ENCODE measurements at places on chromosomes 16 and 17.

GRCh38 chr16:68644715-68645493 lies at the start of gene CDH3:
Gene CDH3, plus strand, starts transcription at chr16:68645310. Its CDS starts 70 bp downstream, at chr16:68645380.
- DNase-seq: no peak

DNA sequence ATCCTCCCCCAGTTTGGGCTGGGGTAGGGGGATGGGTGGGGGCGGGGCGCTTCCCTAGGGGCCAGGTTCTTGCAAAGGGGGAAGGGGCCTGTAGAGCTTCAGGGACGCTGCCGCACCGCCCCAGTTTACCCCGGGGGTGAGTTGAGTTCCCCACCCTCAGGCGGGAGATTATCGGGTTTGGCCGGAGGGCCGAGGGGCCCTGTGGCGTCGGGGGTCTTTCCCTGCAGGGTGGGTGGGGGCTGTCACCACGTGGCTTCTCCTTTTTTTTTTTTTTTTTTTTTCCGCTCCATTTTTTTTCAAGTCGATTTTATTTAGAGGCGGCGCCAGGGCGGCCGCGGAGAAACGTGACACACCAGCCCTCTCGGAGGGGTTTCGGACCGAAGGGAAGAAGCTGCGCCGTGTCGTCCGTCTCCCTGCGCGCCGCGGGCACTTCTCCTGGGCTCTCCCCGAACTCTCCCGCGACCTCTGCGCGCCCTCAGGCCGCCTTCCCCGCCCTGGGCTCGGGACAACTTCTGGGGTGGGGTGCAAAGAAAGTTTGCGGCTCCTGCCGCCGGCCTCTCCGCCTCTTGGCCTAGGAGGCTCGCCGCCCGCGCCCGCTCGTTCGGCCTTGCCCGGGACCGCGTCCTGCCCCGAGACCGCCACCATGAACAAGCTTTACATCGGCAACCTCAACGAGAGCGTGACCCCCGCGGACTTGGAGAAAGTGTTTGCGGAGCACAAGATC lies at the start of gene IGF2BP1:
TSS of gene IGF2BP1 (plus strand) at position 283 of the 724 bp plus-strand sequence. CDS start at position 644, 361 bp downstream.
- DNase-seq: no peak

- DNase-seq: no peak
Observed at GRCh38 chr17:16882243-16882925, 89.5 kb downstream of the TNFRSF13B start.

GRCh38 chr17:45270828-45271418 lies 9.0 kb upstream of the SPATA32 start:
- no peak for DNase-seq

DNA sequence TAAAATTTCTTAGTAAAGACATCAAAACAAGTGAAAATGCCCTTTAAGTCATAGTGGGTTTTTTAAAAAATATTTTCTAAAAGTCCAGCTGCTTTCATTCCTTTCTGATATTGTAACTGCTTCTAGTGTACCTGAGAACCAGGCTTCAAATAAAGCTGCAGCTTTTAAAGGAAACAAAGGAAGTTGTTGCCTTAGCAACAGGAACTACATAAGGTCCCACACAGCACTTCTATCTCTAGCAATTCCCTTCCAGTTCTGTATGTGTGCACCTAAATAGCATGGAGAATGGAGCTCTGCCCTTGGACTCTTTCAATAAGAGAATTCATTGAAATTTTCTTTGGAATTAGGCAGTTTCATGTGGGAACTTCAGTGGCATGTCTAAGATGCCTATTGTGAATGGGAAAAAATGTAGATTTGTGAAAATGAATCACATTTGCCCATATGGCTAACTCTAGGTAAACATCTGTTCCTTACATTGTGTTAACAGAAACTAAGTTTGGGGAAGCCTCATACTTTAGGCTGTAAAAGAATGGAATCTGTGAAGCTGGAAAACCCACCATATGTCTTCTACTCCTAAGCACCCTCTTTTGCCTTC lies 206.4 kb downstream of the KIF2B start:
- DNase-seq: no peak

GRCh38 chr17:14305785-14306496 lies 5.1 kb downstream of the HS3ST3B1 start:
- DNase-seq: no peak

DNA sequence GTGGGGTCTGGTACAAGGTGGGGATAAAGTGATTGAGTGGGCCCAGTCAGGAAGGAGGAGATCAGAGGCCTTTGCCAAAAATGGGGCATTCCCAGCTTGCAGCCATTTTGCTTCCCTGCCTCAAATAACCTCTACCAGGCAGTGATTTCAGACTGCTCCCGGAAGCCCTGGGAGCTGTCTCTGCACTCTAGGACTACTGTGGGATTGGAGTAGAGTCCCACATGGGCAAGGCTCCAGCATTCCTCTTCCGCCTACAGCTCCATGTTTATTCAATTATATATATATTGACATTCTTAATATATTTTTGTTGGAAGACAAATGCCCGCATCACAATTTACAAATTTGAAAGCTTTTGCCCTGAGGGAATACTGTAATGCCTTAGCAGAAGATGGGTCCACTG lies 13.5 kb downstream of the SUPT6H start:
- DNase-seq: no peak

GRCh38 chr17:29844339-29845048 lies 85.5 kb downstream of the SSH2 start:
- DNase-seq: no peak

DNA sequence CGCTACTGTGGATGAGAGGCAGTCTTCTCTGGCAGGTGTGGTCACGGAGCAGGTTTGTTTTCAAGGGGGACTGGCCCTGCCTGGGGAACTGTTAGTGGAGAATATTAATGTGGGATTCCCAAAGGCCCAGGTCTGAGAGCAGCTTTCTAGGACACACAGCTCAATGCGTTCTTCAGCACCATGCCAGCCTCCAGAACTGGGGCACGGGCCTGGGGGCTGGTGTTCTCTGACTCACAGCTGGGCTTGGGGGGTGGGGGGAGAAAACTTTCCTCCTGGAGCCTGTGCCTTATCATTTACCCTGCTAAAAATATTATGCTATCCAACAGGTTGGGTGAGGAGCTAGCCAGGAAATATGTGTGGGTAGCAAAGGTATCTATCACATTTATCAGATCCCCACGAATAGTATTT lies 13.5 kb upstream of the LHX1 start:
- no peak for DNase-seq

DNA sequence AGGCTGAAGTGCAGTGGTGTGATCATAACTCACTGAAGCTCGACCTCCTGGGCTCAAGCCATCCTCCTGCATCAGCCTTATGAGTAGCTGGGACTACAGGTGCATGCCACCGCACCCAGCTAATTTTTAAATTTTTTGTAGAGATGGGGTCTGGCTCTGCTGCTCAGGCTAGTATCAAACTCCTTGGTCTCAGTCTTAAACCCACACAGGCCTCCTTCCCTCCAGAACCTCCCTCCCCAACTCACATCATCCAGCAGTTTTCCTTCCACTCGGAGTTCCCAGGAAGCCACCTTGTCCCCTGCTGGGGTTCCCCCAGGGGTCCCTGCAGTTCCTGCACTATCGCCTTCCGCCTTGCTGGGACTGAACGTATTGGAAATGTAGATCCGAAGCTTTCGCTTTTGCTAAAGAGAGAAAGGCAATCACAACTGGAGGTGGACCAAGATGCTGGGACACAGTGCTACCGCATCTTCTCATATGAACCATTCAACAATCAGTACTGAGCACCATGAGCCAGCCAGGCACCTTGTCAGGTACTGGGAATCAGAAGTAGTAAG lies 7.2 kb downstream of the SMARCD2 start:
- no peak for DNase-seq

GRCh38 chr17:1186214-1186820 lies 6.5 kb upstream of the ABR start:
- DNase-seq: no peak

GRCh38 chr17:67629971-67630320 lies 87.8 kb upstream of the NOL11 start:
- no peak for DNase-seq

DNA sequence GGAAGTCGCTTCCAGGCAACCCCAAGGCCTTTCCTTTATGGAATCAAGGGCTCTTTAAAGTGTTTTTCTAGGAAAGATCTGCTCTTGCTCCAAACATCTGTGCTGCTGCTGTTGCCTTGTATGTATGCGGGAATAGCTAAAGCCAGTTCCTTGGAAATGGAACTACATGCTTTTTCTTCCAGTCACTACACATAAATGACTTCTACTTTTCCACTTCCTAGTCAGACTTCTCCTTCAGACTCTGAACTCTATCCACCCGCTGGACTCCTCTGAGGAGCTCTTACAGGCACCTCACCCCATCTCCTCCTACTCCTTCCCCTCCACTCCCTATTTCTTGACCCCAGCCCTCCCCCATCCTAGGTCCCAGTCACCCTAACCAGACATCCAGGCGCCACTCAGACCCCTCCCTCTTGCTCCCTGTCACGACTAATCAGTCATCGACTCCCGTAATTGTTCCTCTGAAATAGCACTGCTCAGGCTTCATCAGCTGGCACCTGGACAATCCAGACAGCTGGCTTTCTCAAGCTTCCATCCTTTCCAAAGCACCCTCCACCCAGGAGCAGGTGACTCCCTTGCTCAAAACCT lies 15.0 kb upstream of the PEMT start:
- DNase-seq: no peak

DNA sequence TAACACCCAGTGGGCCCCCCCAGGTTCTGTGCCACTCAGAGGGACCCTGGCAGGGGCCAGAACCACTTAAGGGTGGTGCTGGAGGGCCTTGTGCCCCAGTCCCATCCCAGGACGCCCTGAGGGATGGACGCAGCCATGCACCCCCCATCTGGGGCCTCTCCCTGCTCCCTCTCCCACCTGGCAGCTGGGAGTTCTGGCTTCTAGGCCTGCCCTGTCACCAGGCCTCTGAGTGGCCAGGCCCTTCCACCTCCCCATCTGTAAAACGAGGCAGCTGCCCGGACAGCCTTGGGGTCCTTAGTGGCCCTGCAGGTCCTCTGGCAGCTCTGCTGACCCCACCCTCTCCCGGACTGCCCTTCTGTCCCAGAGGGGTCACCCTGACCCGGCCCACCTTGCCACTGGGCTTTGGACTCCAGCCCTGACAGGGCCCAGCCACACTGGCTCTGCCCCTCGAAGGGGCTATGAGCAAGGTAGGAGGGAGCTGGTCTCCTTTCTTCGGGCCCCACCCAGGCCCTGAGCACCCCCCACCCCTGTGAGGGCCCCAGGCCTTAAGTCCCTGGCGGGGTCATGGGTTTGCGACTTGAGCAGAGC lies 12.3 kb downstream of the PAM16 start:
- DNase-seq: no peak

GRCh38 chr16:71626858-71627213 lies 852 bp downstream of the MARVELD3 start:
- DNase-seq: no peak

- no peak for DNase-seq
Observed at GRCh38 chr17:4502466-4503154, 3.9 kb downstream of the SPNS2 start.

DNA sequence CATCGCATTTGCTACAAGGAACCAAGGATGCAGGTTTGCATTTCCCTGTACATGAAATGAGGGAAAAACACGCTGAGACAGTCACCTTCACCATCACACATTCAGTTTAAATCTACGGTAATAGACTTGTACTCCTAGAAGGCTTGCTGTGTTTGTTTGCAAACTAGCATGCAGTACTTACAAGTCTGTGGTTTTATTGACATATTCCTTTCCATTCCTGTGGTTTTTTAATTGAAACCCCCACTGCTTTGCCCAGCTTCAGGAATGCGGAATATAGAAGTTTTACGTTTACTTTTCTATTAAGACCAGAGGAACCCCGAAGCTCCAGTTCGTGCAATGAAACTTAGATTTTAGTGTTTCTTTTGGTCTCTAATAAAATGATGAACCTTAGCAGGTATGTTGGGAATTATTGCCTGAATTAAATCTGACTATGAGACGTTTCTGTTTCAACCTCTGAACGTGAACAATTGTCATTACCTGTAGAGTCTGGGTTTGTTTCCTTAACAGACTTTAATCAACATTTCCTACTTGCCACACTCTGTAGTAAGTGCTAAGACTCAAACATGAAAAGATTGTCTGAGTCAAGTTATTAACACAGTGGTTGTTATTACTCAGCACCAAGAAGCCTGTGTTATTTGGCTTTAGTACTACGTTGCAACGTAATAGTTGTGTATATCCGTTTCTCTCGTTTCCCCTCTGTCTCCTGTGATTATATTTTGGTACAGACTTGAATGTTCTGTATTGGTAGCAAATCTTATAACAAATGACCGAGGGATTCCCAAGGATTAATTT lies 793.3 kb upstream of the GOT2 start:
- no peak for DNase-seq

DNA sequence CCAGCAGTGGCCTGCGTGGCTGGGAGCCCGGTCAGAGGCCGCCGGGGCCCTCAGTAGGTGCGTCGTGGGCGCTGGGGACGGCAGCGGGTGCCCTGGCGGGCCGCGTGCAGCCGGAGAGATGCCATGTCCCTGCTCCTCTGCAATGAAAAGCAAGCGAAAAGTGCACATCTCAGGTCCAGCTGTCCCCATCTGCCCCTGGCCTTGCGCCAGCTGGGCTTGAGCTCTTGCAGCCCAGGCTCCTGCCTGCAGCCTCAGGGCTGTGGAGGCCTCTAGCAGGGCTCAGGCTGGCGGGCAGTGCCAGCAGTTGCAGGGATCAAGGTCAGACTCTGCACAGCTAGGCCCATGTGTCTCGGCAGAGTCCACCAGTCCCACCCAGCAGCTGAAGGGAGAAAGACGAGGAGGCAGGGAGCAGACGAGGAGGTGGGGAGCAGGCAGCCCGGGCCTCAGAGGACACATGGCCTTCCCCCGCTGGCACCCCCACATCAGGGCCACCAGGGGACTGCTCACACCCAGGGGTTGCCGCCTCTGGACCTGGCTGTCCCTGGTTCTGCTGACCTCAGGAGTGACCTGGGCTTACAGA lies 11.2 kb downstream of the SLC16A3 start:
- no peak for DNase-seq

DNA sequence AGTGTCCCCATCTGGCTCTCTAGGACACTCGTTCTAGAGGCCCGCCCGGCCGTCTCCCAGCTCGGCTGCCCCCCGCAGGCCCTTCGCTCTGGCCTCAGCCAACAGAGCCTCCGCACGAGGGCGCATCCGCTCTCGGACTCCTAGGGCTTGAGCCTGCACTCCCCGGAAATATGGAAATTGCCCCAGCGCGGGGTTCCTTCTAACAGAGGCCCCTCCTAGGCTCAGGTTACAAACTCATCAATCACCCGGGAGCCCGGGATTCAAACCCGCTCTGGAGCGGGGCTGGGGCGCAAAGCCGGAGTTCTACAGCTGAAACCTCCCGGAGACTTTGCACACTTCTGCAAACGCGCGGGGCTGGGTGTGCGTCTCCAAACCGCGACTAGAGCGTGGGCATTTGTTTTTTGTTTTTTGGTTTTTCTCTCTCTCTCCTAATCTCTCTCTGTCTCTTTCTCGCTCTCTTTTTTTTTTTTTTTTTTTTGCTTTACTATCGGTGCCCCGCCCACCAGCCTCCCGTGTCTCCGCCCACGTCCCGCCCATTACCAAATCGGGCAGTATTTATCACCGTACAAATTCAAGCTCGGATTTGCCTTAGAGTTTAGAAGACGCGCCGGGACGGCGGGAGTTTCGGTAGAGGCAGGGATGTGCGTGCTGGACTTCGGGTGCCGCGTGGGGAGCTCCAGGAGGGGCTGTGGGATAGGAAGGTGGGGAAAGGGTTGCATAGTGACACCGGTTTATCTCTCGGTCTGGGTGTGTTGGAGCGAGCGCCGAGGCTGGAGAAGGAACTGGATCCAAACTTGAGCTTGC lies 2.4 kb upstream of the FOXL1 start:
- no peak for DNase-seq

- no peak for DNase-seq
Observed at GRCh38 chr16:84949772-84950436, 61.4 kb downstream of the ZDHHC7 start.

Measured in GM18507 (cell line).